ENCODE measurements at places on chromosomes 5 and 9. TPM values are rescaled to one million over a fixed set of nuclear protein-coding genes. Genes with fewer than 3 reads are reported as not detected.

DNA sequence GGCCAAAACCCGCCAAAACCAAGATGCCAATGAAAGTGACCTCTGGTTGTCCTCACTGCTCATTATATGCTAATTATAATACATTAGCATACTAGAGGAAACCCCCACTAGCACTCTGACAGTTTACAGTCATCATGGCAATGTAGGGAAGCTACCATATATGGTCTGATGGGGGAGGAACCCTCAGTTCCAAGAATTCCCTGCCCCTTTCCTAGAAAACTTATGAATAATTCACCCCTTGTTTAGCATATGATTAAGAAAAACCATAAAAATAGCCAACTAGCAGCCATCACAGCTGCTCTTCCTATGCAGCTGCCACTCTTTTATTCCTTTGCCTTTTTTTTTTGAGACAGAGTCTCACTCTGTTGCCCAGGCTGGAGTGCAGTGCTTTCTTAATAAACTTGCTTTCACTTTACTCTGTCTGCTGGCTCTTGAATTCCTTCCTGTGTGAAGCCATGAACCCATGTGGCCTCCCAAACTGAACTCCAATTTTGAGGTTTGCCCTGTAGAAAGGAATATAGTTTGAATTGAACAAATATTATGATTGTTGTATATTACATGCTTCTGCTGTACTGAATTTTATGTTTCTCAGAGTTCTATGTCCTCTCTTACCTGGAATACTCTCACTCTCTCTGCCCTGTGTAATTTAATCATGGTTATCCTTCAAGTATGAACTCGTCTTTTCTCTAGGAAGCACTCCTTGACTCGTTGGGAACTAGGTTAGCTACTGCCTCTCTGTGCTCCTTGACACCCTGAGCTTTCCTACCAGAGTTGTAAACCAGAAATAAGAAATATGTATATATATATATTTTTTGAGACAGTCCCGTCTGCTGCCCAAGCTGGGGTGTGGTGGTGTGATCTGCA is 59.8 kb downstream of the KIAA1958 start:
- DNase-seq: no peak

GRCh38 chr9:122218071-122218934 is 10.5 kb downstream of the LHX6 start:
- no peak for DNase-seq

NPDC1 gene
- 69.0 TPM for total RNA-seq

- DNase-seq: no peak
Observed at GRCh38 chr9:130780865-130781504, 54.1 kb upstream of the ABL1 start.

SLC36A2 gene
- total RNA-seq: 0.60 TPM
